ENCODE measurements at places on chromosomes 5 and 9. TPM values are rescaled to one million over a fixed set of nuclear protein-coding genes. Genes with fewer than 3 reads are reported as not detected.

DNA sequence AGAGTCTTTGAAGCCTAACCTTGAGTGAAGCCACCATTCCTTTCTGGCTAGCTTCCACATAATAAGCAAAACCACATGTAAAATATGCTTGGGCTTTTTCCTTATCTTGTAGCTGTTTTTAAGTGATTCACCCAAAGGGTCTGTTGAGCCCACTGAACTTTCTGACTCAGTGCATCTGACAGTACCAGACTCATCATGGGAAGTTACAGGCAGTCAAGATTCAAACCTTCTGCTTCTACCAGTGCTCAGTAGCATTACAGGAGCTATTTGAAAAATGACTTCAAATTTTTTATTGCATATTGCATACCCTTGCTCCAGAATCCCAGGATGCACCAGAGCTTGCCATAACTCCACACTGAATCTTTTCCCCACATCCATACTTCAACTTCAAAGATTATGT is 87.5 kb upstream of the PTPRD start:
- H3K4me1 ChIP-seq: no peaks in the 10 kb centered on the region
- no peaks in the 10 kb centered on the region for H3K36me3 ChIP-seq
- DNase-seq: no peak
- no peaks in the 10 kb centered on the region for H3K27me3 ChIP-seq

GRCh38 chr5:43215073-43215631 is 23.1 kb downstream of the NIM1K start:
- no peak overlapping the region for H3K27ac ChIP-seq
- H3K4me3 ChIP-seq: no peak overlapping the region
- H3K36me3 ChIP-seq: no peaks in the 10 kb centered on the region
- no peak for DNase-seq

GRCh38 chr9:33225319-33226147 is 14.4 kb upstream of the SPINK4 start:
- H3K4me3 ChIP-seq: no peak overlapping the region
- H3K27ac ChIP-seq: no peak overlapping the region
- H3K4me1 ChIP-seq: peaks cover 9% of the 10 kb centered on the region
- H3K36me3 ChIP-seq: no peaks in the 10 kb centered on the region
- H3K27me3 ChIP-seq: no peaks in the 10 kb centered on the region
- DNase-seq: peak; percentile 73

- no peak overlapping the region for H3K4me3 ChIP-seq
- no peaks in the 10 kb centered on the region for H3K36me3 ChIP-seq
- no peak for DNase-seq
- H3K27ac ChIP-seq: no peak overlapping the region
Measured at GRCh38 chr9:112013266-112013665, 116.7 kb downstream of the UGCG start.

- H3K36me3 ChIP-seq: peaks cover 20% of the 10 kb centered on the region
- DNase-seq: no peak
- H3K27ac ChIP-seq: no peak overlapping the region
- H3K4me1 ChIP-seq: no peaks in the 10 kb centered on the region
- H3K27me3 ChIP-seq: no peaks in the 10 kb centered on the region
- H3K4me3 ChIP-seq: no peak overlapping the region
Measured at GRCh38 chr9:33046061-33046460, 21.0 kb downstream of the DNAJA1 start.

NHP2 gene
- 151 TPM for total RNA-seq
